ENCODE measurements at places on chromosomes 7 and 10. TPM values are rescaled to one million over a fixed set of nuclear protein-coding genes. Genes with fewer than 3 reads are reported as not detected.

Gene DDC
- not detected for total RNA-seq

Gene MYH16
- total RNA-seq, result not detected

Gene ITPRID1
- not detected for total RNA-seq

Gene BTBD16
- not detected for total RNA-seq

Gene MBL2
- total RNA-seq, result not detected

- no peak for DNase-seq
These were observed 53.0 kb downstream of the SH2D4B start for GRCh38 chr10:80590585-80591125.

DNA sequence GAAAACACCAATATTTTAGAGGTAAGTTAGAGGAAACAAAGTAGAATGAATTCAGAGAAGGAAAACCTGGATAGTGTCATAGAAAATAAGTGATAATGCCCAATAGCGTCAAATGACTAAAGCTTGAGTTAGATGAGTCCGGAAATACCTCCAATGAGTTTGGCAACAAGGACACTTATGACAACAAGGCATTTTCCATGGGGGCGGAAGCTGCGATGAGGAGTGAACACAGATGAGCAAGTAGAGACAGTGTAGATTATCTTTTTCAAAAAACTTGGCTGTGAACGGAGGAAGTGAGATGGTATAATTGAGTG, 383 bp upstream of the R3HCC1L start:
- DNase-seq, result no peak

DNA sequence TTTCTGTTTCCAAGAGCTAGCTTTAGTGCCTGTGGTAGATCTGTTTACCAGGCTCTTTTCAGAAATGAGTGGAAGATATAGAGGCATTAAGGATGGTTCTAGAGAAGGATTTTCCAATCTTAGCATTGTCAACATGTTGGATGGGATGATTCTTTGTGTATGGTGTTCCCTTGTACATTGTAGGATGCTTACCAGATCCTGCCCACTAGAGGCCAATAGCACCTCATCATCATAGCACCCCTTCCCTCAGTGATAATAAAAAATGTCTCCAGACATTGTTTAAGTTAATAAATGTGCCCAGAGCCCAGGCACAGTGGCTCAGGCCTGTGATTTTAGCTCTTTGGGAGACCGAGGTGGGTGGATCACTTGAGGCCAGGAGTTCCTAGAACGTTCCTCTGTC, 121.2 kb downstream of the ANKRD30A start:
- no peak for DNase-seq

DNA sequence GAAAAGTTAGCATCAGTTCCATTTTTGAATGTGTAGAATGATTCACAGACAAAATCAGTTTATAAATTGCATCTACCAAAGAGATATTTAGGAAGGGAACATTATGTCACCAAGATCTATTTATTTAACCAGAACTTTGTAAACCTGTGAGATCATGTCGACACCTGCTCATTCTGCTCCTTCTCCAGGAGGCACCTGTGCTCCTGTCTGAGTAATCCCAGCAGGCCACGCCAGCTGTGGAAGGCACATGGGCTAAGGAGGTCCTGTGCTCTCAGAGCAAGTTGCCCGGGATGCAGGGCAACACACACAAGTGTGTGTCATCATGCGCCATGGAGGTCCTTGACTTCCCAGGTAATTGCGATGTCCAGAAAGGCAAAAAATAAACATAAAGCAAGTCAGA, 45.5 kb upstream of the ADARB2 start:
- no peak for DNase-seq

GRCh38 chr7:54814401-54814800, 55.4 kb upstream of the SEC61G start:
- DNase-seq, result no peak

DNA sequence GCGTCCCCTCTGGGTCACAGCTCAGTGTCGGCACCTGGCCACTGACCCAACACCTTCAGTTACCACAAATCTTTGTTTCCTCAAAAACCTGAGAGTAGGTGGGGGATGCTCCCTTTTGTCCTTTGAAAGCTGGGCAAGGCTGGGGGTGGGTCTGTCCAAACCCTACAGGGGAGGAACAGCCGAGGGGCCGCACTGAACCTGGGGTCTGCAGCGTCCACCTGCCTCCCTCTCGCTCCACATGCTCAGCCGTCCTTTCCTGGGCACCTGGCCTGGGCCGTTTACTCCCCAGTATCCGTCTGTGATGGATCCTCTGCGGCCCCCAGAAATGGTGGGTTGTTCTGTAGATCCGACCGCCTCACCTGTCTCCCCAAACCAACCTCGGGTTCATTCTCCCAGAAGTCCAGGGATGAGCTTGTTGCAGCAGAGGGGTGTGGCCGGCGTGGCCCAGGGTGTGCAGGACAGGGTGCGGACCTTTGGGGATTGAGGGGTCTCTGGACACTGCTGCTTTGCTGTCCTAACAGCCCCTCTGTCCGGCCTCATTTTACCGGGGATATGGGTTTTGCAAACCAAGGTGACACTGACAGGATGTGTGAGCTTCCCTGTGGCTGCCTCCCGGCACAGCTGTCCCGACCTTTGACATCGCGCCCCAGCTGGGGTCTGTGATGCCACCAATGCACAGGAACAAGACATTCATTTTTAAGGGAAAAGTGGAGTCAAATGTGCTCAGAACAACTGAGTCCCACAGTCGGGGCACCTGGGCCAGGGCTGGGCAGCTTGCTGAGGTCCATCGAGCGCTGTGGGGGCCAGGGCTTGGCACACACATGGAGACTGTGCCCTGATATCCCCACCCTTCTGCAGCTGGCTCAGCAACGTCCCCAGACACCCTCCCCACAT, 115.9 kb downstream of the VIPR2 start:
- DNase-seq, result peak; percentile 83

DNA sequence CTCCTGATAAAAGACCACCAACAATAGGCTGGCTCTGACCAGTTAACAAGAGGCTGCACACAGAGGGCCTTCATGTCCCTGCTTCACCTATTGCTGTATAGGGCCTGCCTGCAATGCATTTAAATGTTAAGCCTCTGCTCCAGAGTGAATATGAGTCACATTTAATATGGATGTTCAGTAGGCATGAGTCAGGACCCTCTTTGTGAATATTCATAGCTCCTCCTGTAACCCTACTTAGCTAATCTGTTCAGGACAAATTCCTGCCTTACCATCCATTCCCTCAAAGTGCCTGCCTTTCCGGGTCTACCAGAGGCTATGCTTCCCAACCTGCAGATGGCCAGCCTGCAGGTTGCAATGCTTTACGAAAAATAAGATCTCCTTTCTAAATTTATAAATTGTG, 32.5 kb downstream of the ARHGAP22 start:
- DNase-seq, result no peak

- no peak for DNase-seq
These were observed 22.9 kb upstream of the ELFN1 start for GRCh38 chr7:1646957-1647891.

- DNase-seq, result no peak
These were observed 516.3 kb upstream of the TEX47 start for GRCh38 chr7:89311886-89312285.

GRCh38 chr10:86968271-86968993, at the start of gene ADIRF:
Gene ADIRF, plus strand, starts transcription at chr10:86968482. Its CDS starts 63 bp downstream, at chr10:86968545.
- DNase-seq, result peak; percentile 82

DNA sequence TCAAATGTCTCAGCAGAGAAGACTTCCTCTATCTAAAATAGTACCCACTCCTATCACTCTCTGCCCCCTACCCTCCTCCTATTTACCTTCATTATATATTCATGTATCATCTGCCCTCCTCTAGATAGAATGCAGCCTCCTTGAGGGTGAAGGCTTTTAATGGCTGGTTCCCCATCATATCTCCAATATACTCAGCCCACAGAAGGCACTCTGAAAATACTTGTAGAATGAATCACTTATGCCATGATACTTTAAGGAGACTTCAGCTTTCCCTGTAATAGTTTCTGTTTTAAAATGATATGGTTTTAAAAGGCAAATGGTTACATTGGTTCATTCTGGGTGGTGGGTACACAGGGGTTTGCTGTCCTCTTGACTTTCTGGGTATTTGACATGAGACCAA, 25.3 kb downstream of the GFRA1 start:
- DNase-seq, result no peak

GRCh38 chr7:124989911-124990310, 60.3 kb upstream of the POT1 start:
- DNase-seq, result no peak
